Neural crest cell (in vitro differentiated cells): ENCODE measurements at places on chromosomes 12 and 14.

- no peak for DNase-seq
These were observed 46.0 kb downstream of the TECPR2 start for GRCh38 chr14:102408724-102409123.

- no peak for DNase-seq
These were observed 103.3 kb downstream of the CALM1 start for GRCh38 chr14:90499908-90500664.

GRCh38 chr14:51682411-51682810, 30.7 kb downstream of the FRMD6 start:
- DNase-seq, result no peak

DNA sequence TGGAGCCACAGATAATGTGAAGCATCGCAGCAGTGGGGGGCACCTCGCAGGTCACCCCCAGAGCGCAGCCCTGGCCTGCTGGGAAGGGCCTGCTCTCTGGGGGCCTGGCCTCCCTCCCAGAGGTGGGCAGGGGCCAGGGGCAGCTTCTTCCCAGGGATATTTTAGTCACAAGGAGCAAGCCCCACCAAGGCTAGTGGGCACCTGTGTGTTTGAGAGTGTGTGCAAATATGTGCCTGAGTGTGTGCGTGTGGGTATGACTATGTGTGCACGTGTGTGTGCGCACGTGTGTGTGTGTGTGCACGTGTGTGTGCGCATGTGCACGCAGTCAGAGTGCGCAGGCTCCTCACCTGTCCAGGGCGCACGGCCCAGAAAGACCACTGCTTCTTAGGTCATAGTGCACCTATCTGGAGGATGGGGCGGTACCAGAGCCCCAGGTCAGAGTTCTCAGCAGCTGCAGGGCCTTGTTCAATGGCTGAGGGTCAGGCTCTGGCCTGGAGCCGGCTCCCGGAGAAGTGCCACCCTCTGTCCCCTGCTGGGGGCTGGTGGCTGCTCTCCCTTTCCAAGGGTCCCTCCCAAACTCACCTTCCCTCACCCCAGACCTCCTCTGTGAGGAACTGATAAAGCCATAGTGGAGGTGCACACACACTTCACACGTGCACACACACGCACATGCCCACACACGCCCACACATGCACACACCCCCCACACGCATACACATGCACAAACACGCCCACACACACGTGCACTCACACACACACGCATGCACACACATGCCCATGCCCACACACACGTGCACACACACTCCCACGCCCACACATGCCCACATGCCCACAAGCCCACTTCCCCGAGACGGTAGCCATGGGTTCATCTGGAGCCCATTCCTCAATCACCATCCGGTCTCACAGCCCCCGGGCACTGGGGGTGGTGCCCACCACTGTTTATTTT, 128.5 kb downstream of the KIF26A start:
- no peak for DNase-seq

GRCh38 chr12:68851592-68852306, 43.8 kb downstream of the MDM2 start:
- DNase-seq, result no peak

GRCh38 chr14:78747813-78748212, 577.6 kb downstream of the NRXN3 start:
- no peak for DNase-seq

- no peak for DNase-seq
These were observed 47.1 kb upstream of the GZMB start for GRCh38 chr14:24681056-24681455.

GRCh38 chr14:54450535-54450934, 9.4 kb upstream of the CNIH1 start:
- no peak for DNase-seq

DNA sequence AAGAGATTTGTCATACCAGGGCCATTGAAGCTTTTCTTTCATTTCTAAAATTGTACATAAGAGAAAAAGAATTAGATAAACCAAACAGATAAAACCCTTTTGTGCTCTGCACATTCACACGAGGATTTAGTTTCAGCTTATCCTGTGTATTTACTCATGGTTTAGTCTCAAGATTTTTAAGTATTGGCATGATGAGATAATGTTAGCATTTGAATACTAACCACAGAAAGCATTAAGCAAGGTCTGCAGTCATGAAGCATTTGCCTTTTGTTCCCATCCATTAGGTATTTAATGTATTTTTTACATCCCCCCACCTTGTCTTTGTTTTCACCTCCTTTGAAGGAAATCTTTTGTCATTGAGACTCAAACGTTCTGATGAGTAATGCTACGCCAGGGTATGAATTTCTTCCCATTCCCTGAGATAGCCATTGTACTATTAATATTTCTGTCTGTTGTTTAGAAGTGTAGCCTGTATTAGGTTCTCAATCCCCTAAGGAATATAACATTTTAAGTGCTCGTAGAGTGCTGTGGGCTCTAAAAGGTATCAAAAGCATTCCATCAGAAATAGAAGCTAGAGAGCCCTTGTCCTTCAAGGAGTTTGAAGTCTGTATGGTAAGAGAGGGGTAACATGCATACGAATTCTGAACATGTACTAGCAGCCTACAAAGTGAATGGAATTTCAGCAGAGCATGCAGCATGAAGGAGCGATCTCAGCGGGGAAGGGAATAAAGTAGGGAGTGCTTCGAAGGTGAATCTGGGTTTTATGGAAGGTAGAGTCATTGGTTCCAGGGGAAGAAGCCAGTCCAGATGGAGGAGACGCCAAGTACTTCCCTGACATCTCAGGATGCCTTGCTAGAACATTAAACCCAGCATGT, 22.3 kb downstream of the CRADD start:
- DNase-seq, result no peak

DNA sequence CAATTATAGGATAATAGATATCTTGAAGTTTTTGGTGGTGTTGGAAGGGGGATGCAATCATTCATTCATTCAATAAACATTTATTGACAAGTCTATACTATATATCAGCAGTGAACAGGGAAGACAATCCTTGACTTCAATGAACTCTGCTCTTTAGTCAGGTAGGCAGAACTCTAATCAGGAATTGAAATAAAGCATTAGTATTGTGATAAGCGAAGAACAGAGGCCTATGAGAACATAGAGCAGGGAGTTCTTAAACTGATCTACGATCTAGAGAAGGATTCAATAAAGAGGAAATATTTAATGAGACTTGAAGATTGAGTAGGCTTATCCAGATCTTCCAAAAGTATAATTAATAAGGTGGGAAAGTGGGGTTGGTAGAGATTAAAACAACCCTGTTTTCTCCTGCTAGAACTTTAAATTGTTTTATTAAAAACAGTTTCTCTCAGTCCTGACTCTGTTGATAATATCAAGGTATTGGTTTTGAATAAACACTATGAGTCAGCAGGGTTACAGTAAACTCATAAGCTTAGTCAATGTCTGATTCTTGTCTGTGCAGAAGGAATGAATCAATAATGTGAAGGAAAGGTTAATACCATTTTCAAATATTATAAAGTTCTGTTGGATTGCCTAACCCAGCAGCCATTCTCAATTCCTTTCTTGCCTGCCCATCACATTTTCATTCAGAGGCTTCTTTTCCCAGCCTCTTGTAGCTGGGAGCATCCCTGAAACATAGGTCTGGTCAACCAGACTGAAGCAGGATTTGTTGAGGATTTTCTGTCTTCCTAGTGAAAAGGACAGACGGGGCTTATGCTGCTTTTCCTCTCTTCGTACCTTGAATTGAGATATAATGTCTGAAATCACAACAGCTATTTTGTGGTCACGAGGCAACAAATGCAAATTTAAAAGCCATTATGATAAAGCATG, 38.9 kb upstream of the KTN1 start:
- DNase-seq, result no peak

DNA sequence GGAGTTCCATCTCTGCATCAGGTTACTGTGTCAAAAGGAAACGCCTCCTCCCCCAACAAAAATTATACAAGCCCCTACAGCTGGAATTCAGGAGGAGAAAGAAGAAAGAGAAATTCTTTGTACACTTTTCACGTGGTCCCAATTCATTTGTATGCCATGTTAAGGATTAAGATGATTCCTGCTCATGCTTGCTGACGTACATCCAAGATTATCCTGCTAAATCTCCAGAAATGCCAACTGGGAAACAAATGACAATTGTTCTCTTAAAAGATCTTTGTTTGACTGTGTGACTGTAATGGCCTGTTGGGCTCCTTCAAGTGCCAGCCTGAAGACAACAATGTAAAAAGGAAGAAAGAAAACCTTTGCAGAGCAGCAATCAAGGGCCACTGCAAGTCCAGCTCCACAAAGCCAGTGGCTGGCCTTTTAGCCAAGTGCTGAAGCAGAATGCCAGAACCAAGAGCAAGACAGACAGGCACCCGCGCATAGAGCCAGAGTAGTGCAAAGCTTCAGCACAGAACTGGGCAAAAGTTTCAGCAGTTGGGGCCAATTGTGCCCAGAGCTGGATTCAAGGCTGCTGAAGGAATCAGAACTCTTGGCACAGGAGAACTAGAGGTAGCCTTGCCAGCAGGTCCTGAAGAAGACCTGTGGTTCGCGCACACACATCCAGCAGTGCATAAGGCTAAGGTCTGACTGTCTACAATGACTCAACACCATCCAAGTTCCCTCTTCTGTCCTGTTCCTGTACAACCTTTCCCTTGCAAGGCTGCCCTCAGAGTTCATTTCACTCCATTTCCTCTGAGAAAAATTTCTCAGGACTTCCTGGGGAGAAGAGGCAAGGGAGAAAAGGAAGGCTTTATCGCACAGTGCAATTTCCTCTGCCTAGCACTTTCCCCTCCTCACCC, 209.7 kb upstream of the BMP4 start:
- DNase-seq, result no peak

DNA sequence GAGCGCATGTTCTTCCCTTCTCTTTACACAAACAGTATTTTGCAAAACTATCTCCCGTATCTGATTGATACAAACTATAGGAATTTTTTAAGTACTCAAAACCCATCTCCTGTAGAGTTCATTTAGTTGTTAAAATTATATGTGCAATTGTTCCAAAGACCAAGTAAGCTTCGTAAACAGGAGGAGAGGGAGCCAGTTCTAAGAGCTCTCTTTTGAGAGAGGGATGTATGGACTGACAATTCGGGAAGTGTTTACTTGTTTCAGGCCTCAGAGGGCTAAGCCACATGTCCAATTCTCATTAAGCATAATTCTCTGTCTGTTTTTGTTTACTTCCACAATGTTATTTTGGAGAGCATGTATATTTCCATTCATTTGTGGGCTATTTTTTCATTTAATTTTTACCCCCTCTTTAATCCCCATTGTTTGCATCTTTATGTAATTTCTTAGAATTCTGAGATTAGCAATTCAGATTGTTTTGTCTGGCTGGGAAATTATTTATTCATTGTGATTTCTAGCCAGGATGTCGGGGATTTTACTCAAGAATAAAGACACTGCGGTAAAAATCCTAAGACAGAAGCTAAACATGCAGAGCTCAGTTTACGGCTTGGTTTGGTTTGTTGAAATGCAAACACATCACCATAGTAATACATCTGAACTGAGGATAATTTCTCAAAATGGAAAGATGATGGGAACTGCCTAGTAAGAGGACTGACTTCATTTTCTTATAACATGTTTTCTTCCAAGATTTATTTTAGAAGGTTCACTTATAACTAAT, 126.8 kb downstream of the KCNK10 start:
- DNase-seq, result no peak

GRCh38 chr12:84218406-84218805, 694.2 kb downstream of the SLC6A15 start:
- no peak for DNase-seq

GRCh38 chr12:517538-517937, 57.8 kb downstream of the B4GALNT3 start:
- no peak for DNase-seq

- no peak for DNase-seq
These were observed 207.2 kb upstream of the IGF1 start for GRCh38 chr12:102687523-102687922.

DNA sequence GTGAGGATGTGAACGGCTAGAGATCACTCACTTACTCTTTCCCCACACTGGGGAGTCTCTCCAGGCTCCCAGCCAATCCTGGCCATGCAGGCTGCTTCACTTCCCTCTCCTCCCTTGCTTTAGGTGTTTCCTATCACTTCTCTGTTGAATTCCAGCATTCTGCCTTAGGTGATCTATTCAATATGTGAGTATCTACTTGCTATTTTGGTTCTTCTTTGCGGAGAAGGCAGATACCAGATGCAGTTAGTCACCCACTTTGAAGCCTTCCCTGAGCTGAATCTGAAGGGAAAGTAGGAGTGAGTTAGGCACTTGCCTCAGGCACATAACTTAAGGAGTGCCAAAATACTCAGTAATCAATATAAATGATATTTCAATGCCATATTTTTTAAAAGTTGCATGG, 36.0 kb upstream of the FAR2 start:
- no peak for DNase-seq

DNA sequence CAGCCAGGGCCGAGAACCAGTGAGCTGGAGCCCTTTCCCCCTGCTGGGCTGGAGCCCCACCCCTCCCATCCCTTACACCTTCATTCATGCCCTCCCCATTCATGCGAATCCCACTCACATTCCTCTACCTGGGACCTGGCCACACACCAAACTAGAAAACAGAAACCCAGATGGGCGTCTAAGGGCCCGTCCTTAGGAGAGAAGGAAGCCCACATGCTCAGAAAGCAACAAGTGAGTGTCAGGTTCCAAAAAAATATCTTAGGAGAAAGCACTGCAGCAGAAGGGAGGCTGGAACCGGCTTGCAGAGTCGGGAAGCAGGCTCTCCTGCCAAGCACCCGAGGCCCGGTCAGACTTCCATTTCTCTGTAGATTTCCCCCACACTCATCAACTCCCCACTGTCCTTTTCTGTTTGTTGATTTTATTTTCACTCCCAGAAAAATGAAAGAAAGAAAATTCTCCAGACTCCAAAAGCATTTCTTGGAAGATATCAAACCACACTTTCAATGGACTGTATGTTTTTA, 13.6 kb downstream of the BCL11B start:
- DNase-seq, result no peak

- DNase-seq, result peak; percentile 10
These were observed 581 bp downstream of the ARG2 start for GRCh38 chr14:67620217-67620785.

DNA sequence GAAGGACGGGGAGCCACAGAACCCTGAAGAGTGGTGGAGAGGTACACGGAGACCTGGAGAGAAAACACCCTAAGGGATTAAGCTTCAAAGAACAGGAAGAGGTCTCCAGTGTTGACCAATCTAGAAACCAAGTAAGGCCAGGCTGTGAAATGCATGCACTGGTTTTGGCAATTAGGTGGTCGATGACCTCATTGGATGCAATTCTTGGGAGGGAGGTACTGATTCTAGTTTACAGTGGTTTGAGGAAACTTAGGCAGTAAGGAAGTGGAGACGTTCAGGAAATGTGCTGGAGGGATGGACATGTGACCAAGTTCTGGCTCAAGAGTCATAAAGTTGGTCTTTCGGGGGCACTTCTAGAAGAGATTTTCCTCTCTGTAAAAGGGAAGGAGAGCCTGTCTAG, 91.3 kb upstream of the CEP83 start:
- DNase-seq, result no peak

DNA sequence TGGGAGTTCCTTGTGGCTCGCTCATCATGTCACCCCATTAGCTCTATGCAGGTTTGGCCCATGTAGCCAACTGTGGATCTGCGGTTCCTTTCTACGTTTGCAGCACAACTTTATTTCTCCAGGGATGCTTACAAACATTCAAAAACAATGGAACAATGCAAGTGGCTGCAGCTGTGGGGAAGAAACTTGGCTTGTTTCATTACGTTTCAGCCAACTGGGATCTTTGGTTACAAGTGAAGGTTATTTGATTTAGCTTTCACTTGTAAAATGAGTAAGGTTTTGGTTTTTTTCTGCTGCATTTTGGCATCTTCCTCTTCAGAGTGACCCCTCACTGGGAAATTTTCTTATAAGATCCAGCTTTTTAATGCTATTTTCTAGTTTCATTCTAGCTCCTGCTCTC, 105.9 kb downstream of the PLXNC1 start:
- DNase-seq, result no peak
